ENCODE measurements at places on chromosomes 7 and 10.

- DNase-seq: no peak
Observed at GRCh38 chr7:27953361-27953760, 213.4 kb downstream of the TAX1BP1 start.

DNA sequence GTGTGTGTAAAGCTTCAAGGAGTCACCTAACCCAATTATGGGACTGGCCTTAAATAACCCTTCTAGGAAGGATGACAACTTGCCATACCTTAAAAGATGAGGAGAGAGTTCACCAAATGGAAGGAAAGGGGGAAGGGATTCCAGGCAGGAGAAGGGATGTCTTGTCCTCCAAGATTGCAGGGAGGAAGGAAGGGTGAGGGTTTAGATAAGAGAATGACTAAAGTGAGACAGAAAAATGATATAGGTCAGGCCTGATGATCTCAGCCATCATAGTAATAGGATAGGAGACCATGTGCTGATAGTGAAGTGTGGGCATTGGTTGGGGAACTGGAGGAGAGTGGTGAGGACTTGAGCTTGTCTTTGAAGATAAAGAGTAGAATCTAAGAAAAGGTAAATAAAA lies 7.7 kb upstream of the TMEM26 start:
- DNase-seq: no peak

DNA sequence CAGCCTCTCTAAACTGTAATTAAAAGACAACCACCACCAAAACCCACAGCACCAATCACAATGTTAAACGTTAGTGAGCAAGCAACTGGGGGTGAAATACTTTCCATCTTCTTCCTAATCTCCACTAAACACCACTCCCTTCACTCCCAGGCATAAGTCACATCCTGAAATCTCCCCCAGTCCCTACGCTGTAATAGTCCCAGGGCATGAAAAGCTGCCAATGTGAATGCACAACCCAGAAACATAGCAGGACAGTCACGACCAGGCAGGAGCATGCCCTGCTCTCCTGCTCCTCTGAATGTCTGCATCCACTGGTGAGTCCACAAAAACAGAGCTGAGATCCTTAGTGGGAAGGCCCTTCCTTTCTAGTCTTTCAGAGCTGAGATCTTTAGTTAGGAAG lies 288.9 kb downstream of the PARD3 start:
- no peak for DNase-seq

- no peak for DNase-seq
Observed at GRCh38 chr7:108818742-108819141, 249.1 kb downstream of the DNAJB9 start.

- DNase-seq: no peak
Observed at GRCh38 chr7:140016540-140016939, 46.2 kb downstream of the PARP12 start.

DNA sequence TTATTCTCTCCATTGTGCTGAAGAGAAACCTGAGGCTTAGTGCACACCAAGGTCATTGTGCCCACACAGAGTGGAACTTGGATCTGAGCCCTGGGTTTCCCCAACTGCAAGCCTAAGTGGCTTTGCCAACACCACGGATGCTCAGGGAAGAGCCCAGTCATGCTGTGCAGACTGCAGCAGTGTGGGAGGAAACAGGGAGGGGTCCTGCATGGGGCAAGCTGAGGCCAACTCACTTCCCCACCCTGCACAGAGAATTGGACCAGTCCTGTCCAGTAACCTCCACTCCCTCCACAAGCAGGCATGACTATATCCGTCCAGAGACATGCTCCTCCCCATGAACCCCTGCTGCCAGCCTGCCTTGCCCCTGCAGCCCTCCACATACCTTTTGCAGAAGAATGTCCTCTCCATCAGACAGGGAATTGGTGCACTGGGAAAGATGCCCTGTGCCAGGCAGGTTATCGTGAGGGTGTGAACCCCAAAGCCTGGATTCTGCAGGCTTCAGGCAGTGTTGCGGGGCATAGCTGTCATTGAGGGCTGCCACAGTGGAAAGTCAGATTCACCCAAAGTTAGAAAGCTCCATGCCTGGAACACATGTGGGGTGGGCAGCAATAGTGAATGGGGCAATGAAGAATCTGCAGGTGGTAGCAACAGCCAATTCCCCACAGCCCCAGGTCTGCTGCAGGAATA lies 44.9 kb downstream of the DRGX start:
- no peak for DNase-seq

GRCh38 chr10:23362069-23362830 lies 17.7 kb upstream of the C10orf67 start:
- DNase-seq: no peak

GRCh38 chr10:80077869-80078447 lies 507 bp upstream of the TMEM254 start:
- no peak for DNase-seq

DNA sequence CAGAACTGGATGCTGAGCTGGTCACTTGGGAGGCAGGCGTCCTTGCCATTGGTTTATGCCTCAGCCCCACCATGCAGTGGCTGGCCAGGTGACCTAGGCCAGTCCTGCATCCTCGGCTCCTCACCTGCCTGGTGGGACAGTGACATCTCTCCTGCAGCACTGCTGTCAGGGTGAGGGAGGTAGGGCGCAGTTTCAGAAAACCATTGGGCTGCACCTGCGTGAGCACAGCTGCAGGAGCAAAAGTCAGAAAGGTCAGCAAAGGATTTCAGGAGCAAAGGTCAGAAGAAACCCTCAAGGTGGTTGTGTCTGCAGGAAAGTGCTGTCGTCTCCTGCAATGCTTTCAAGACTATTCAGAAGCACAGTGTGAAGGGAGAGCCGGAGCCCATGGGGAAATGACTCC lies 48.1 kb downstream of the EGFR start:
- DNase-seq: no peak

DNA sequence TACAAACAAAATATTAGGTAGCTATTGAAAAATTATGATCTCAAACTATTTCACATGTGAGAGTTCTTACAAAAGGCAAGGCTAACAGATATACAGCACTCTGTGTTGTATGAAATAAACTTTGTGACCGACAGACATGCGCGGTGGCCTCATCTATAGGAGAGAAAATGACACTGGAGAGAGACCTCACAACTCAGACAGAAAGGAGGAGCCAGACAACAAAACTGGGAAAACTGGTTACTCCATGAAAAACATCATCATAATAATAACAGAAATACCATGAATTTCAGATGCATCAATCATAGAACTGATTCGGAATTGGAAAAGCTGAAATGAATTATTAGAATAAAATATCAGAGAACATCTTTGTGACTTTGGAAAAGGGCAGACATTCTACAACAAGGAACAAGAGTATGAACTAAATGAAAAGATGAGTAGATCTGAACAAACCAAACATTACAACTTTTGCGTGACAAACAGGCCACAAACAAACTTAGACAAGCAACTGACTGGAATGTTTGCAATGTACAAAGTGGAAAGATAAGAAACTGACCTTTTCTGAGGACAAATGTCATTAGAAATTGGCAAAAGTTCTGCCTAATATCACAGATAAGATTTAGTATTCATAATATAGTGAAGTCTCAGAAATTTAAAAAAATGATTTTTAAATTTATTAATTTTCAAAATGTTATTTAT lies 69.3 kb downstream of the TNS3 start:
- no peak for DNase-seq

DNA sequence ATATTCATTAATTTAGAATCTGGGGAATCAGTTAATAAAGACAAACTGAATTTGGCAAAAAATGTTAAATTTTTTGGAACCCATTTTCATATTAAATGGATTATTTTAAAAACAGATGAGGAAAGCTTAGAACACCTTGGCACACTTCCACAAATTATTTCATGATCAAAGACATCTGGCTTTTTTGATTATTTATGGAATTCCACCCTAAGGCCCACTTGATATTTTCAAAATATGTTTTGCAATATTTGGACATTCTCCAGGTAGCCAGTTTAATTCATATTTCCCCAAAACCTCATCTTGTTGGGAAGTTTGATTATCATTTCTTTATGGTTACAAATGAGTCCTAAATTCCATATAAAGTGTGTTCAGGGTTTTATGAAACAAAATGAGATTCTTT lies 129.9 kb downstream of the DOCK4 start:
- DNase-seq: no peak

DNA sequence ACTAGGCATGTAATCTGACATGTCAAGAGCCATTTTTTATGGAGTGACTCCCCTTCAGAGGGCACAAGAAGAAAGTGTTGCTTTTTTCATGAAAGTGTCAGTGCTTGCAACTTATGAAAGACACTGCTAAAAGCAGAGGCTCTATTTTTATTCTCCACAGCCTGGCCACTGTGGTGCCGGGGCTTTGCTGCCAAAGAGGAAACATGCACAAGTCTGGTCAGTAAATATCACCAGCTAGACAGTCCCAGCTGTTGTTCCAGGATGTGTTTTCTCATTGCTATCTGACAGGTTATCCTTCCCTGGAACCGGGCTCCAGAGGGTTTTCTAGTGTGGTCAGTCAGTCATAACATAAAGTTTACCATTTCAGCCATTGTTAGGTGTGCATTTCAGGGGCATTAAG lies 180.7 kb upstream of the PITRM1 start:
- DNase-seq: no peak

DNA sequence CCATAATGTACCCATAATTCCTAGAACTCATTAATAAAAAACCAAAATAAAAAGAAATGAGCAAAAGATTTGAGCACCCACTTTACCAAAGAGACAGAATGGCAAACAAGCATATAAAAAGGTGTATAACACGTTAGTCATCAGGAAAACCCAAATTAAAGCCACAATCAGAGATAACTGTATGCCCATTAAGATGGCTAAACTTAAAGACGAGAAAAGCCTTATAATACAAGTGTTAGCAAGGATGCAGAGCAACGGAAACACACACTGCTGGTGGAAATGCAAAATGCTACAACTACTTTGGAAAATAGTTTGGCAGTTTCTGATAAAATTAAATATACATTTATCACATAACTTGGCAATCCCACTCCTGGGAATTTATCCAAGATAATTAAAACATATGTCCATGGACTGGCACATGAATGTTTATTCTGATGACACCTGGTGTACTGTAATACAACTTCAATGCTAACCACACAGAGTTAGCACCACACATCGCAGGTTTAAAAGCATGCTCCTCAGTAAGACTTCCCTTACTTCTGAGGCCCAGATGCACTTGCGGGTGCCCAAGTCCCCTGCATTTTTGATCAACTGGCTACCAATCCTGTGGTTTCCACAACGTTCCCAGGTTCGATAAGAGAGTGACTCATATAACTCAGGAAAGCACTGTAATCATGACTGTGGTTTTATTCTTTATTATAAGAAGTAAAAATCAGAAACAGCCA lies 158.6 kb downstream of the SNX13 start:
- DNase-seq: no peak

DNA sequence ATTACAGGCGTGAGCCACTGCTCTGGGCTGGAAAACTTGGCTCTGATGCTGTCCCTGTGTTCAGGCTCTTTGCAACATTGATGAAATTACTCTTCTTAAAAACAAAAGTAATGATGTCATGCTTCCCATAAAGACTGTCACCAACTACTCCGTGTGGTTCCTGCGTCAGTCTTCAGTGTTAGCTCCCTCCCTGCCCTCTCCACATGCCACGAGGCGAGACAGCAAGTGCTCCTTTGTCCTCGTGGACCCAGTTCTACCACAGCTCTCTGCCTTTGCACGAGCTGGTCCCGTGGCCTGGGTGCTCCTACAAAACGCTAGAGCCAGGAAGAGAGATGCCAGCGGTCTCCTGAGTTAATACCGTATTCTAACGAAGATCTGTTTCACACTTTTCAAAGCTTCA lies 194.5 kb downstream of the SDK1 start:
- no peak for DNase-seq

DNA sequence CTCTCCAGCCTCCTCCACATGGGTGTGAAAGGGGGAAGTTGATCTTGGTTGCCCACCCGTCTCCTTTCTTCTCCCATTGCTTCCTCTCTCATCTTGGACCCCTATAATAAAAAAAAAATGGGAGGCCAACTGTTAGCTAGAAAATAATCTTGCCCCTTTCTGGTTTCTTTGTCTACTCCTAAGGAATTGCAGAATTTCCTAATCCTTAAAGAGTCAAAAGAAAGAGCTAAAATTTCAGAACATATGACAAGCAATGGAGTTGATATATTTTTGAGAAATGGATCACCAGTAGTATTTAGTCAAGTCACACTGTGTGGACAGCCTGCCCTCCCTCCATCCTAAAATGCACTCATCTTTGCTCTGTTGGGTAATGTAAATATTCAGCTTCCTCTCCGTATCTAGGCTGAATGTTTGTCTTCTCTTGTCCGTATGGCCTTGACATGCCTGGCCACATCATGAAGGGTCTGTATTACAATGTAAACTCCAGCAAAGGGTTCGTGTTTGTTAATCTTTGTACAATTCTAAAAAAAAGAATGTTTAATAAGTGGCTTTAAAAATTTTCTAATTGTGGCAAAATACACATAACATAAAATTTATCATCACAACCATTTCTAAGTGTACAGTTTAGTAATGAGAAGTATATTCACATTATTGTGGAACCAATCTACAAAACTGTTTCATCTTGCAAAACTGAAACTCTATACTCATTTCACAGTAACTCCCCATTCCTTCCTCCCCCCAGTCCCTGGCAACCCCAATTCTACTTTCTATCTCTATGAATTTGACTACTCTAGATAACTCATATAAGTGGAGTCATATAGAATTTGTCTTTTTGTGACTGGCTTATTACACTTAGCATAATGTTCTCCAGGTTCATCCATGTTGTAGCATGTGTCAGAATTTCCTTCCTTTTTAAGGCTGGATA lies 71.5 kb downstream of the ZNF92 start:
- DNase-seq: no peak

GRCh38 chr7:83301416-83301815 lies 138.7 kb upstream of the PCLO start:
- DNase-seq: no peak

- no peak for DNase-seq
Observed at GRCh38 chr7:96952974-96953391, 52.4 kb upstream of the DLX6 start.

- no peak for DNase-seq
Observed at GRCh38 chr7:45420843-45421495, 153.2 kb upstream of the ADCY1 start.

- DNase-seq: no peak
Observed at GRCh38 chr10:127349737-127350136, 153.3 kb upstream of the INSYN2A start.

GRCh38 chr10:50251394-50251793 lies at the start of gene ASAH2:
Gene ASAH2, minus strand, starts transcription at chr10:50251516. Its CDS starts 2,906 bp downstream, at chr10:50248610.
- DNase-seq: no peak

- no peak for DNase-seq
Observed at GRCh38 chr7:37815671-37816371, 32.6 kb upstream of the NME8 start.

- DNase-seq: no peak
Observed at GRCh38 chr7:144452064-144452463, 48.6 kb upstream of the NOBOX start.

- no peak for DNase-seq
Observed at GRCh38 chr10:97724341-97724941, 10.9 kb downstream of the MARVELD1 start.

DNA sequence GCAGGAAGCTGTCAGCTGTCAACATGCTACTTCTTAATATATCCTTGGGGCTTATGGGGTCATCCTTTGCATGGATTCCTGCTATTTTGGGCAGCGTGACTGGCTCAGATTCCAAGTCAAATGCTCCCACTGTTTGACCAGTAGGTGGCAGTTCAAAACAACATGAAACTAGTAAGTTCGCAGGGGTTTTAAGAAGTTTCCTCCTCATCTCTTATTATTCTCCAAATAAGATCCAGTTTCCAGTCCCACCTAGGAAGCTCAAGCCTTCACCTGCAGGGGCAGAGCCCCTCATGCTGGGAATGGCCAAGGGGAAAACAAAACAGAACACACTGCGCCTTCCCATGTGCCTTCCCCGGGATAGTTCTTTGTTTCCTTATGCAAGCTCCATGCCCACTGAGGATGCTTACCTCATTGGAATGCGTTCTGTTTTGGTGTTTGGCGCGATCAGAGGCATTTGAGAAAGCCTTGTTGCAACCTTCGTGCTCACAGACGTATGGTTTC lies 259.8 kb downstream of the GLI3 start:
- DNase-seq: no peak
